ENCODE measurements at places on chromosomes 11 and 22.
A peak's percentile ranks its signal among the peaks of the same experiment; 100 is the strongest.

DNA sequence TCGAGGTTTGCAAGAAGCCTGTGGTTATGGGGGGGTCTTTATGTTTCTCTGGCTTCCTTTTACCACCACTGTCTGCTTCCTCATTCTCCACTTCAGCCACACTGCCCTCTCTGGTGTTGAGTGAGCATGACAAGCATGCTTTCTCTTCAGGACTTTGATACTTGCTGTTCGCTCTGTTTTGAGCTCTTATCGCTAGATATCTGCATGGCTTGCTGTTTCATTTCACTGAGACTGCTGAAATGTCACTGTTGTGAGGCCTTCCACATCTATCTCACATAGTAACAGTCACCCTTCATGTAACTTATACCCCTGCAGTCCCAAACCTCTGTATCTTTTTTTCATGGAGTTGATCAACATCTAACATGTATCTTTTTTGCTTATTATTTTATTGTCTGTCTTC lies 59.8 kb downstream of the TMEM135 start:
- peak; percentile 51 for DNase-seq

DNA sequence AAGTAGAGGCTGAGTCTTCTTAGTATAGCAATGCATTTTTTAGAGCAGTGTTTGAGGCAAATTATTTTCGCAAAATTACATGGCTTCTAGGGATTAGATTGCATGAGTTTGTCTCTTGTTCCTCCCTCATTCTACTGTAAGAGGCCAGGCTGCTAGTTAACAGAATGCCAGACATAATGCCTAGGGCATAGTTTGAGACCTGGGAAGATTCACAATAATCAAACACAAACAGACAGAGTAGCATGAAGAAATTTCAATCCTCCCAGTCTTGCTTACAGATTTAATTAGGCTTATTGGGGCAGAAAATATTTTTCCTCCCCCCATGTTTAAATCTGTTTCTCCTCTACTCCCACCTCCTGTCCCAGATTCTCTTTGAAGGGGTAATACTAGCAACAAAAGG lies 48.3 kb downstream of the ARHGEF12 start:
- DNase-seq: peak; percentile 59

DNA sequence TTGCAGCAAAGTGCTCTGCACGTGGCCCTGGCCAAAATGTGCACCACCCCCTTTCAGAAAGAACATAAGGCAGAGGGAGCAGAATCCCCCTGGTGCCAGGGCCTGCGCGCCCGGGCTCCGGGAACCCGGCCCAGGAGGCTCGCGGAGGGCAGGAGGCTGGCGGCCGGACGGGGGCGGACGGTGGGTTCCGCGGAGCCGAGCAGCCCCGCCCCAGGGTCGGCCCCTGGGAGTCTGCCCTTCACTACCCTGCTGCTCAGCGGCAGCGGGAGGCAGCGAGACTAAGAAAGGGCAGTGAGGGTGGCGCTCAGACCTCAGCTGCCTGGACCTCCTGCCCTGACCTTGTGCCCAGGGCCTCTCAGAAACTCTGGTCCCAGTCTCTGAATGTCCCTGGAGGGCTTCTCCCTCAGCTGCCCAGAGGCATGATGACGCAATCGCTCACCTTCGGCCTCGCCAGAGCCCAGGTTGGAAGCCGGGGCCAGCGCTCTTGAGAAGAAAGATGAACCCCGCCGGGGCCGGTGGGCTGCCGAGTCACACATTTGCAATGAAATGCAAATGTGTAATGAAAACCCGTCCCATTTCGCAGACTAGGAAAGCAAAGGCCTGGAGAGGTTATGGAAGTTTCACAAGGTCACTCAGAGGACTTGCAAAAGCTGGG lies 1.1 kb upstream of the CLMP start:
- no peak for DNase-seq

DNA sequence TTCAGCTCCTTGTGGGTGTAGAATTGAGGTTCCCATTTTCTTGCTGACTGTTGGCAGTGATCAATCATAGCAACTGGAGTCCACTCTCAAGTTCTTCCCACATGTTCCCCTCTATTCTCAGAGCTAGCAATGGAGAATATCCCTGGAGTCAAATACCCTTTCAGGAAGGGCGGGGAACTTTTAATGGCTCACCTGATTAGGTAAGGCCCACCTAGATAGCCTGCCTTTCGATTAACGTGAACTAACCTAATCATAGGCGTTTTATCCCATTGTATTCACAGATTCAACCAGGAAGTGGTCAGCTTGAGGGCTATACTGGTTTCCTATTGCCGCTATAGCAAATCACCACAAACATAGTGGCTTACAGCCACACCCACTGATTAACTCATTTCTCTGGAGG lies 7.1 kb upstream of the LRRC55 start:
- no peak for DNase-seq

- DNase-seq: no peak
These were observed 42.5 kb downstream of the DENND5A start for GRCh38 chr11:9222654-9223053.

GRCh38 chr11:14320020-14320419 lies 39.0 kb downstream of the RRAS2 start:
- DNase-seq: no peak

DNA sequence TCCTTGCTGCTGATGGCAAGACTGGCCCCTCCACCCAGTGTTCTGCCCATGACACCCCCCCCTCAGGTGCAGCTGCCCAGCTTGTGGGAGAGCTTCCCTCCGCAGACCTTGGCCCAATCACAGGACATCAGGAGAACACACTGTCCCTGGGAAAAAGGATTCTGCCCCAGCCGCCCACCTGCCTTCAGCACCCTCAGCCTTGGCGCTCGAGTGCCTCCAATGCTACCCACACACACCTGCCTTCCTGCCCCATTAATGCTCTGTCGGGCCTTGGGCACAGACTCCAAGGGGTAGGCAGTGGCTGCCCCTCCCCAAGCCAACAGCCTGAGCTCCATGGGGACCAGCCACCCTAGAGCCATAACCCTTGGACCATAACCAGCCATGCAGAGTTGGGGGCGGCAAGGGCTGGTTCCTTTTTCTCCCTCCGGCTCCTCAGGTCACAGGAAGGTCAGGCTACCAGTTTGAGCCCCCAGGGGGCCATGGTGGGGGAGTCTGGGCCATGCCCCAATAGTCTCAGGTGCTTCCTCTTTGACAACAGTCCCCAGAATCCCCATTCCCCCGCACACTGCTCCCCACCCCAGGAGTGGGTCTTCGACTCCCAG lies 1.3 kb upstream of the ZNF70 start:
- DNase-seq: no peak

- DNase-seq: peak; percentile 34
These were observed 1.7 kb upstream of the IL10RA start for GRCh38 chr11:117984476-117984875.

GRCh38 chr11:84136926-84137325 lies 850.8 kb upstream of the CCDC90B start:
- DNase-seq: no peak

GRCh38 chr11:76371170-76371569 lies 9.8 kb downstream of the THAP12 start:
- DNase-seq: peak; percentile 74

GRCh38 chr22:30115705-30116104 lies 35.4 kb downstream of the HORMAD2 start:
- peak; percentile 16 for DNase-seq

GRCh38 chr22:37525073-37525745 lies 6.0 kb upstream of the CARD10 start:
- DNase-seq: peak; percentile 92

- DNase-seq: no peak
These were observed 13.3 kb downstream of the TTC38 start for GRCh38 chr22:46280999-46281623.
